ENCODE measurements at places on chromosomes 6 and 20.
A peak's percentile ranks its signal among the peaks of the same experiment; 100 is the strongest.

DNA sequence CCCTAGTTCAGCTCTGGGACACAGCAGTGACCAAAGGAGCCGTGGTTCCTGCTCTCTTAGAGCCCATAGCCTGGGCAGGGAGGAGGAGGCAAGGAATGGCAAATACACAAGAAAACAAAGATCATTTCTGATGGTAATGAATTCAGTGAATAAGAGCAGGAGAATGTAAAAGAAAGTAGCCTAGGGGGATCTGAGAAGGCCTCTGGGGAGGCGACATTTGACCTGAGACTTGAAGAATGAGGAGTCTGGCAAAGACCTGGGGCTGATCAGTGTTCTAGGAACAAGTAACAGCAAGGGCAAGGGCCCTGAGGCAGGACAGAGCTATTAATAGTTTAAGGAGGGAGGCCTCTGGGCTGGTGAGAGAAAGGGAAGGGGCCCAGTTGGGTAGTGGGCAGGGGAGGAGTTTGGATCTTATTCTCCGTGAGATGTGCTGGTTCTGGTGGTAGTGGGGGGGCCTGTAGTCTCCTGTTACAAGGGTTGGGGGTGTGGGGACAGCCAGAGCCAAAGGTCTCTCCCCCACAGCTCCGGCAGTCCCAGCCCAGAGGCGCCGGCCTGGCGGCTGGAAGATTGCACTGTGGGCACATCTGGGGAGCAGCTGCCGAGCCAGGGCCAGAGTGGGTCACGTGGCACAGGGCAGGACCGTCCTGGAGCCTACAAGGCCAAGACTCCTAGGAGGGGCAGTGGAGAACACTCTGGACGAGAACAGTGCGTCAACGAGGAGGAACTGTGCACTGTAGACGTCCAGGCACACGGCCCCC is 9.3 kb upstream of the ID1 start:
- DNase-seq = no peak

GRCh38 chr6:116210750-116211425 is 43.0 kb downstream of the TSPYL4 start:
- DNase-seq = no peak

GRCh38 chr6:13924949-13925881 is at the start of gene RNF182:
TSS of gene RNF182 (plus strand) at chr6:13924952. CDS start at chr6:13977120, 52,168 bp downstream.
- DNase-seq = peak; percentile 69

DNA sequence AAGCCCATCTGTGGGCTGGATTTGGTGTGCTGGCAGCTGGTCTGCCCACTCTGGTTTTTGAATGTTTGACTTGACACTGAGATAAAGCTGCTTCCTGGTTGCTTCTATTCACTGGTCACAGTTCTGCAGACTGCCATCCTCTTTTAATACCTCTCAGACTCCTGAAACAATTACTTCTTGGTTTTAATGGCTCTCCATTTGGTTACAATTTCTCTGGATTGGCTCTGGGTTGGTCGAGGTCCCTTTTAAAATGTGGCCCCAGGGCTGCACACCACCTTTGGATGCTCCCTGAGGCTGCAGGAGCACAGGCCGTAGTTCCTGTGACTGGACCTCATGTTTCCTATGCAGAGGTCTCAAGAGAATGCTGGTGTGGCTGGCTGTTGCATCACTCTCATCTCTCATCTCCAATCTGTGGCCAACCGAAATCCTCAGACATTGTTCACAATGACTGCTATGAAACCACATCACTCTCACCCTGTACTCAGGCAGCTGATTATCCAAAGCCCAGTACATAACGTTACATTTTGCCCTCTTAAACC is 98.5 kb downstream of the INSM1 start:
- no peak for DNase-seq

GRCh38 chr20:7695635-7696034 is 244.6 kb downstream of the HAO1 start:
- DNase-seq = no peak

GRCh38 chr20:51636123-51636522 is 93.6 kb upstream of the NFATC2 start:
- no peak for DNase-seq

DNA sequence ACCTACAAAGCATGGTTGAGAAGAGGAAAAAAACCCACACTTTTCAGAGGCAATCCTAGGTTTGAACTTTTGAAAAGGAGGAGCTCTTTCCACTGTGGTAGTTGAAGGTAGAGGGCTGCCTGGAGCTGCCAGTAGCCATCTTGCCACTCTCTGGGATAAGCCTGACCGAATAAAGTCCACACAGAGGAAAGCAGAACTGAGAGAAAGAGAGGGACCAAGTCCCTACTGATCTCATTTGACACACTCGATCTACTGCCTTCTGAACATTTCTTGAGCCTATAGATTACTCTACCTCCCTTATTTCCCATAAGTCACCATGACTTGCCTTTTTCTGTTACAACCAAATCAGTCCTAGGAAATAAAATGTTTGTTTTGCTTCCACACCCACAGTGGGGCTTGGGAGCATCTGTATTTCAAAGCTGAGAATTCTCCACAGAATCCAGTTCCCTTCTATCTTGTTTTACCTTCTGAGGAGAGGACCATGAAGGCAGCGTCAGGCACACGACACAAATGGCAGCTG is 147.0 kb upstream of the PTPRK start:
- DNase-seq = no peak

DNA sequence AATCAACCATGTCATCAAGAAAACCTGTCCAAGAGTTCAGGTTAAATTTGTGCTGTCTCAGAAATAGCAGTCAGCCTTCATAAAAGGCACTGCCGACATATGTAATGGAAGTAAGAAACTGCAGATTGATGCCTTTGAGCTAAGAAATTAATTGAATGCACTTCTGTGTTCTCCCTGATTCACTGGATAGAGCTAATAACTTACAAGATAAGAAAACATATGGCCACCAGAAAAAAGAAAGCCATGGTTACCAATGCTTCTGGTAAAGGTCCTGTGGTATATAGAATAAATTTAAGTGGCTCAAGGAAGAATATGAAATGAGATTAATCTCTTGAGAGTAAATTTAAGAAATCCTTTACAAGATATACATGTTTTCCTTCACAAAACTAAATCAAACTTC is 242.5 kb upstream of the UFL1 start:
- DNase-seq = no peak

DNA sequence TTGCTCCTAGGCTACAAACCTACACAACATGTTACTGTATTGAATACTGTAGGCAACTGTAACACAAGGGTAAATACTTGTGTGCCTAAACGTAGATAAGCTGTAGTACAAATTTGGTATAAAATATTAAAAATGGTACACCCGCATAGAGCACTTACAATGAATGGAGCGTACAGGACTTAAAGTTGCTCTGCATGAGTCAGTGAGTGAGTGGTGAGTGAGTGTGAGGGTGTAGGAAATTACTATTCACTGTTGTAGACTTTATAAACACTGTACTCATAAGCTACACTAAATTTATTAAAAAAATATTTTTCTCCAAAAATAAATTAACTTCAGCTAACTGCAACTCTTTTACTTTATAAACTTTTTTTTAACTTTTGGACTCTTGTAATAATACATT is 391.6 kb downstream of the ADGRB3 start:
- no peak for DNase-seq

DNA sequence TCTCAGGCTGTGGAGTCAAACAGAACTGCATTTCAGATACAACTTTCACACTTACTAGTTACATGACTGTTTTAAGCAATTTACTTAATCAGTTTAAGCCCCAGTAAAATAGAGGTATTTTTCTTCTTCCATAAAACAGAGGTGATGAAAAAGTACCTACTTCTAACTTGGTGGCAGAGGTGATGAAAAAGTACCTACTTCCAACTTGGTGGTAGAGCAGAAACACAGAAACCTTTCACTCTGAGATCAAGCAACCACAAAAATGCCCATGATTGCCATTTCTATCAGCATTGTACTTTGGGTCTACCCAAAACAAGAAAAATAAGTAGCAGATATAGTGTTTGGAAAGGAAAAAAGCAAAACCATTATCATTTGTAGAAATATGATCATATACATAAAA is 148.7 kb downstream of the OPRM1 start:
- no peak for DNase-seq

GRCh38 chr6:93970684-93971083 is 551.3 kb upstream of the EPHA7 start:
- no peak for DNase-seq
